ENCODE measurements at places on chromosomes 1 and 21.

DNA sequence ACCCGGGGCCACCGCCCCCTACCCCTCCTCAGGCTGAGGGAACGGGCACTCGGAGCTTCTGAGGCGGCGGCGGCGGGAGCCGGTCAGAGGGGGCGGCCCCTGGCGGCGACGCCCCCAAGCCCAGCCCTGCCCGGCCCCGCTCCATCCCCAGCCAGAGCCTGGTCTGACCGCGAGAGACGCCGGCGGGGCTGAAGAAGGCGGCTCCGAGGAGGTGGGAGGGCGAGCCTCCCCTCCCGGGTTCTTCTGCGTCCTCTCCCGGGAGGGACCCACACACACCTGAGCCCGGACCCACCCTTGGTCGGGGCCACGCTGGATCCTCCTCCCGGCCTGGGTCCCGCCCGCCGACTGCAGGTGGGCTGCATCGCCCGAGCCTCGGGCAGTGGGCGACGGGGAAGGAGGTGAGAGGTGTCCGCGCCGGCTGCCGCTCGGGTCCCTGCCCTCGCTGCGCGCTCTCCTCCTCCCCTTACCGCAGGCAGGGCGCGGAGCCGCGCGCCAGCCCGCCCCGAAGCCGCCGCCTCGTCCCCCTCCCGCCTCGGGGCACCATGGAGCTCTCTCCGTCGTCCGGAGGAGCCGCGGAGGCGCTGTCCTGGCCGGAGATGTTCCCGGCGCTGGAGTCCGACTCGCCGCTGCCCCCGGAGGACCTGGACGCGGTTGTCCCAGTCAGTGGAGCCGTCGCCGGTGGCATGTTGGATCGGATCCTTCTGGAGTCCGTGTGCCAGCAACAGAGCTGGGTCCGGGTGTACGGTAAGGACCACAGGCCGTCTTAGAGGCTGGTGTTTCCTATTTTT lies at the start of gene RASAL2:
Gene RASAL2, plus strand, starts transcription at position 154 of the 788 bp plus-strand sequence. Its CDS starts 389 bp downstream, at position 543.
- peak; percentile 80 for DNase-seq

- no peak for DNase-seq
These were observed 320.2 kb downstream of the MATN1 start for GRCh38 chr1:30403061-30403645.

GRCh38 chr1:56436296-56436695 lies 143.1 kb downstream of the PLPP3 start:
- DNase-seq: no peak

DNA sequence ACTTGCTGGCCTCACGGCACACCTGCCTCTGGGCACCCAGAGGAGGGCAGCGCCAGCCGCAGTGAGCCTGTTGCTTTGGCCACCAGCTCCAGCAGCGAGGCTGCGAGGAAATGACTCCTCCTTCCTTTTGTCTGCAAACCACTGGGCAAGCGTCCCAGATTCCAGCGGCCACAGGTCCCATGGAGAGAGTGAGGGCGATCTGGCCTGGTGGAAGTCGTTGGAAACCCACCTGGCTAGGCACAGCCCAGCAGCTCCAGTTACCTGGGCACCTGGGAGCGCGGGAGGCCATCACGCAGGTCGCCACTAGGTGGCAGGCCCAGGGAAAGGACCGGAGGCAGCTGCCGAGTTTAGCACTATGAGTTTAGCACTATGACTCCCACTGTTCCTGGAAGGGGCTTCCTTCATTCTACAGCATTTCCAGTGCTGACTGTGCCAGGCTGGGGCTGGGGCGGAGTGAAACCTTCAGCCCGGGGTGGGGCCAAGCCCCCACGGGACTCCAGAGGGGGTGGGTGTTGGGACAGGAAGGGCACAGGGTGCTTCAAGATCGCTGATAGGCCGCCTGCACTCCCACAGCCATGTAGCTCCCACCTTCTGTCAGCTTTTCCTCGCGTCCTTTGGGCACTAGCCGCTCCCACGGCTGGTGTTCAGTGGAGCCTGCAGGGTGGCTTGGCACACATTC lies 1.1 kb upstream of the ESPN start:
- DNase-seq: peak; percentile 64

DNA sequence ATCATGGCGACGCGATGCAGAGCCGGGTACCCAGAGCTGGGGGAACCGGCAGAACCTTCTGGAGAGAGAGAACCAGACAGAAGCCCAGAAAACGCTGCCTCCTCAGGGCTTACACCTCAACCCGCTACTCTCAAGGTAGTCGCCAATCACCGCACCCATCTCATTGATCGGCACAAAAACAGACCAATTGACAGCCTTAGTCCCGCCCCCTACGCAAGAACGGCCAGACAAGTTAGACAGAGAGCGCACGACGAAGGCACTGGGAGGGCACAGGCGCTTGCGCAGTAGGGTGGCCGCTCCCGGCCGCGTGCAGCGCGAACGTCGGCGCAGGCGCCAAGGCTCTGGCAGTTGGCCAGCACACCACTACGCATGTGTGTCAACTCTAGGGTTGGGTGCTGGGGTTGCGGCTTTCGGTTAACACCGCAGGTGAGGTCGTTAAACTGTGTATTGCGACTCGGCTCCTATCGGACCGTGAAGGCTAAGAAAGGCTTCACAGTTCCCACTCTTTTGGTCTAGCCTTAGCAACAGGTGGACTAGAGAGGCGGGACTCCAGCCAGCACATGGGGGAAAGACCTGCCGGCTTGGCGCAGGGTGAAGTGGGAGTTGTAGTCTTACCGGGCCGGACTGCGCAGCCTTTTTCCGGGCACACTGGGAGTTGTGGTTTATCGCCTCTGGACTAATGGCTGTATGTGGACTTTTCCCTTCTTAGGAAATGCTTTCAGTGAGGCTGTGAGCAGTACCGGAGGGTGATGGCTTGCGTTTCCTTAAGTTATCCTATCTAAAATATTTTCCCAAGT lies at the start of the genes CCT3 and TSACC:
Gene CCT3, minus strand, starts transcription at position 113 of the 797 bp plus-strand sequence. Its CDS starts 108 bp downstream, at position 5.
Gene TSACC, plus strand, starts transcription at position 347 of the 797 bp plus-strand sequence. CDS start 1,232 bp downstream, outside the sequence.
- DNase-seq: peak; percentile 99

- DNase-seq: peak; percentile 90
These were observed 23.9 kb downstream of the GPR161 start for GRCh38 chr1:168112673-168113305.

DNA sequence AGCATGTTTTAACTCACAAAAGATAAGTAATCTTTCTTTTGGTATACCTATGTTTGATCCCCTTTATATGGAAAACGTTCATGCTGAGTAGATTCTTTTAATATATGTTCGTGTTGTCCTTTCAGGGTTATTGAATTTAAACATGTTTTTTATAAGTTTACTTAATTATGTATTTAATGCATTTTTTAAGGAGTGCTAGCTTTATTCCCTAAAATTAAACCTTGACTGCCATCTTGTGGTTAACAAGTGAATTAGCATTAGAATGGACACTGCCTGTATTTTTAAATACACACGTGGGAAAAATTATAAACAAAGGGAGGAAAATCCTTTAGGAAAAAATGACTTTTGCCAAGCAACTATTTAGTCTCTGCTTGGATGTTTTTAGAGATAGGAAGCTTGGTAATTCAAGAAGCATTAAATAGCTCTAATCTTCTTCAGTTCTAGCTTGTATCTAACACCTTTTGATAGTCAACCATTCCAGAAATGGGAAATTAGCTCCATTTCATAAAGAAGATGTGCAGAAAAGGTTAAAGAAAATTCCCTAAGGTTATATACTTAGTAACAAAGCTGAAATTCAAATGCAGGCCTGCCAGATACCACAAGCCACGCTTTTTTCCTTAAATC lies 43.0 kb downstream of the UBE2U start:
- no peak for DNase-seq

DNA sequence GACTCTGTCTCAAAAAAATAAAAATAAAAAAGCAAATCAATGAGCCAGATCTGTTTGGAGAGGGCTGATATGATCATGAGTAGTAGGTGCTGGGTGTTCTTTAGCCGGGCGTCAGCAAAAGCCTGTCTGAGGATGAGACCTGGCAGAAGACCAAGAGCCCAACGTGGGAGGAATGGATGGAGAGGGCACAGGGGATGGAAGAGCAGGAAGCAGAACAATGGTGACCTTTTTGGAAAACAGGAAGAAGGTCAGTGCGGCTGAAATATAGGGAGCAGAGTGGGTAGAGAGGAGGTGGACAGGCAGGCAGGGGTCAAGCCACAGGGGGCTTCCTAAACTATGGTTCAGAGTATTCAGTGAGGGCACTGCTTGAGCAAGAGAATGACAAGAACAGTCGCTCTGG lies 30.9 kb downstream of the VWA5B1 start:
- DNase-seq: no peak

DNA sequence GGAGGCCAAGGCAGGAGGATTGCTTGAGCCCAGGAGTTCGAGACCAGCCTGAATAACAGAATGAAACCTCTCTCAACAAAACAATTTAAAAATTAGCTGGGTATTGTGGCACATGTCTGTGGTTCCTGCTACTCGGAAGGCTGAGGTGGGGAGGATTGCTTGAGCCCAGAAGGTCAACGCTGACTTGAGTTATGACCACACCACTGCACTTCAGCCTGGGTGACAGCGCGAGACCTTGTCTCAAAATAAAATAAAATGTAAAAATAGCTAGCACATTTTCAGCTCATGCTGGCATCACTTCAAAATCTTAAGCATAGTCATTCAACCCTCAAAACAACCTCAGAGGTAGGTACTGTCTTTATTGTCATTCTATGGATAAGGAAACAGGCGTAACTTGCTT lies 6.4 kb downstream of the JAK1 start:
- DNase-seq: no peak

GRCh38 chr1:190583862-190584261 lies 106.2 kb upstream of the BRINP3 start:
- DNase-seq: no peak

DNA sequence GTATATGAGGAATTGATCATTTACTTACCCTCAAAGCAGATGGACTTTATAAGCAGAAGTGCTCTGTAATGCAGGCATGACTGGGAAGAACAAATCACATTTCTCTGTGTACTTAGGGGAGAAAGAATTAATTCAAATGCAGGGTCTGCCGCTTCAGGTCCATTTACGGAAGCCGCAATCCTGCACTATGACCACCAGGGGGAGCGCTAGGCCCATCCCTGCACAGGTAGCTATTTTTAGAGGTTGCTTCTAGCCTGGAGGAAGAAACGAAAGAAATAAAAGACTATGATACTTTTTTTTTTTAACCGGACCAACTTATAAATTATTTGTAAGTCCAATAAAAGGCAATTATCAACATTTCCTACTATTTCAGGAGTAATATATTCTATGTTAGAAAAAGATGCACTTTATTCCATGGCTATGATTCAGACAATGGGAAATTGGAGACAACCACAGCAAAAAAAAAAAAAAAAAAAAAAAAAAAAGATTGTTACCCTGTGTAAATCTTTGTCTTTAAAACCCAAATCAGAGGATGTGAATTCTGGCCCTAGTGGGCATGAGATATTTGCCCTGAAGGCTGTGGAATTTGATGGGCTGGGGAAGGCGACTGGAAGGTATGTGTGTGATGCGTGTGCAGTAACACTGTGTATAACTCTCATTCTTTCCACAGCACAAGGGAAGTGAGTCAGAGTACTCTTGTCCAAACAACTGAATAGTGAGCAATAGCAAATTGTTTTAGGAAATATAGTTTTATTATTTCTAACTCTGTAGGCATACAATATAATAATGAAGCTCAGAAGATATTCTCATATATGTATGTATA lies 12.9 kb upstream of the FYB2 start:
- peak; percentile 65 for DNase-seq

DNA sequence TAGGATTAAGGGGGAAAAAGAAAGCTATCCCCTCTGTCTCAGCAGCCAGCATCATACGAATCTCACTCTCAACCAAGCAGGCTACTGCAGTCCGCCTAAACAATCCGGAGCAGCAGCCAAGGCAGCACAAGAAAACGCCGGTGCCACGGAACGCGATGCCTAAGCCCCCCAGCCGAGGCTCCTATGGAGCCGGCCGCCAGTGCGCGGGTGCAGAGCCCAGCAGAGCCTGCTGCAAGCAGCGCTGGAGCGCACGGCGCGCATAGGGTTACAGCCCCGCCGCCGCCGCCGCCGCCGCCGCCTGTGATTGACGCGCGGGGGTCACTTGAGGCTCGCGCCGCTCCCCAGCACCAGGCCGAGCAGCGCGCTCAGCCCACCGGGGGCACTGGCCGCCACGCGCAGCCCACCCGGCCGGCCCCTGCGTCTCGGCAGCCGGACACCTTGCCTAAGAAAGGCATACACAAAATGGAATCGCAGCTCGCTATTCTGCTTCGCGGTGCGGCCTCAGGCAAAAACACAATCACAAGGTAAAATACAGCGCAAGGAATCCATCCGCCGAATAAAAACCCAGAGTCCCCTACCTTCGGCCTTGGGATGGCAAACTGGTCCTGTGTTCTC lies 780 bp downstream of the HIVEP3 start:
- DNase-seq: peak; percentile 64

GRCh38 chr1:235999259-235999925 lies 65.5 kb downstream of the NID1 start:
- peak; percentile 72 for DNase-seq

DNA sequence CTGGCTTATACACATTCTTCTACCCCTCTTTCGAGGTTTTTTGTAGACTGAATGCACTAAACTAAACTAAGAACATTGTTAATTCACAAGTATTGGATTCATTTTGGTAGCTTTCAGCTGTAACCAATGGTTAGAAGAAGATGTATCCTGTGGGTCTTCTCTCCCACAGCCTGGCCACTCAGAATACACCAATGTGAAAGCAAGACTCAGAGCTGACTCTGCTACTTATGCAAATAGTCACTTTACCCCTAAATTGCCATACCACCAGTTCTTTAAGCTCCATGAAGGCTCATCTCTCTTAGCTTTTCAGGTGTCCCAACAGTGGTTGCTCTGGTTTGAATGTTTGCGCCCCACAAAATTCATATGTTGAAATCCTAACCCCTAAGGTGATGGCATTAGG lies 60.1 kb downstream of the RGS13 start:
- no peak for DNase-seq

GRCh38 chr1:168845140-168845539 lies 116.1 kb upstream of the DPT start:
- no peak for DNase-seq

DNA sequence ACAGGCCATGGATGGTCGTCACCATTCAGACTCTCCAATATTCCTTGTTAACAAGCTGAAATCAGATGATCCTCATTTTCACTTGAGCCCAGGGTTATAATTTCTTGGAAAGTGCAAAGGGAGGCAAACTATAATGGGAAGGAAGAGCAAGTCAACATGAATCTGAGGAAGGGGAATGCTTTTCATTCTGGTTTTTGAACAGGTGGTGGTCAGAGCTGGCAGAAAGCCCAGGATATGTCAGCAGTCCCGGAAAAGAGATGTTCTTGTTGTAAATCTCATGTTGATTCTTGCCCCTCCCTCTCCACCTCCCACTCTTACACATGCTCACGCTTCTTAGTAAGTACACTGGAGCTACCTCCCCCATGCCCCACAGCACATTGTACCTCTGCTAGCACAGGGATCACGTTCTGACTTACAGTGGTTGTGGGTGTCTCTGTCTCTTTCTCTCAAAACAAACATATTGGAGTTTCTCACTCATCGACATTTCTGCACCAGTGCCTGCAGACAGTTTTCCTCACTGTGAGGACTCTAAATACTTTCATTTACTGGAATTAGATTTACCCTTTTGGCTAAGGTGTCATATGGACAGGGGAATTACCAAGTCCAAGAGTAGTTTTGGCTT lies 77.6 kb downstream of the XCL2 start:
- peak; percentile 54 for DNase-seq

DNA sequence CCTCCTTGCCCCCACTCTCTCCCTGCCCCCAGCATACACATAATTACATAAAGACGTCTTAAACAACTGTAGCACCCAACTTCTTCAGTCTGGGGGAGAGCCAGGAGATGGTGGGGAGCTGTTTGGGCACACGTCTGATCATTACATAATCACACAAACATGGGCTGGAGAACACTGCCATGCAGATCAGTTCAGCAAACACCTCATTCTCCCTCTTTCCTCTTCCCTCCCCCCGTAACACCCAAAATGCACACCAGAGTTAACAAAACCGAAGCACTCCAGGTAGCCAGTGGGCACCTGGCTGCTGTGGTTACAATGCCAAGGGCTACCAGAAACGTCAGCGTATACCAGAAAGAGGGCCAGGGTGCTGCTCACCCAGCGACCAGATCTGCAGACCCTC lies 1.6 kb downstream of the HIVEP3 start:
- no peak for DNase-seq
